ENCODE measurements at places on chromosomes 7 and 10.

DNA sequence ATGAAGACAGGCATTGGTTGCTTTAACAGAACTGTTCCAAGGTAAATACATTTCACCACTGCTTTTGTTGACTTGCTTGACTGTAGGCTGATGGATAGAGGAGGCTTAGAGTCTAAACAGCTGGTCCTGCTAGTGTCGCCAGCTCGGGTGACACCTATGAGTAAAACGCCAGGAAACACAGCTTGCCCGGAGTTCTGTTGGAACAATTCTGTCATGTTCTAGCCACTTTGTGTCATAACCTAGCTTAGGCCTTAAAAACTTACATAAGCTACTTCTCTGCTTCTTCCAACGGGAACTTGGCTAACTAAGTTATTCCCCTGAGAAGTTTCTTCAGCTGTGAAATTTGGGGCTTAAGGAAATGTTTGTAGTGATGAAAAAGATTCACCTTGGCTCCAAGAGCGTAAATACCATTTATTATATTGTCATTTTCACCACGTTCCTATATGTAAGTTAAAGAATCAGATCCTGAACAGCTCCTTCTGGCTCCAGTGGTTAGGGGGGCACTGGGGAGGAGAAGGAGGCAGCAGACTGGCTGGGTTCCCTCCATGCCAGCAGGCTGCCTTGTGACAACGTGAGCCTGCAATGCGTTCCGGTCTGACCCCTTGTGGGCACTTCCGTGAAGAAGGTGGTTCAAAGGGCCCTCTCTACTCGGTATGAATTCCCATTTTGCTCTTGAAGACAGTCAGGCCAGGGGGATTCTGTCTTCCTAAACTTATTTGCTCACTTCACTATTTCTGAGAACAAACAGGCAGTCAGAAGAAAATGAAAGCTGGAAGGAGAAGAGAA is 253.2 kb downstream of the BMPER start:
- no peak overlapping the region for H3K4me3 ChIP-seq
- no peaks in the 10 kb centered on the region for H3K4me1 ChIP-seq
- no peaks in the 10 kb centered on the region for H3K27me3 ChIP-seq
- no peak overlapping the region for H3K27ac ChIP-seq
- H3K36me3 ChIP-seq, result no peaks in the 10 kb centered on the region

DNA sequence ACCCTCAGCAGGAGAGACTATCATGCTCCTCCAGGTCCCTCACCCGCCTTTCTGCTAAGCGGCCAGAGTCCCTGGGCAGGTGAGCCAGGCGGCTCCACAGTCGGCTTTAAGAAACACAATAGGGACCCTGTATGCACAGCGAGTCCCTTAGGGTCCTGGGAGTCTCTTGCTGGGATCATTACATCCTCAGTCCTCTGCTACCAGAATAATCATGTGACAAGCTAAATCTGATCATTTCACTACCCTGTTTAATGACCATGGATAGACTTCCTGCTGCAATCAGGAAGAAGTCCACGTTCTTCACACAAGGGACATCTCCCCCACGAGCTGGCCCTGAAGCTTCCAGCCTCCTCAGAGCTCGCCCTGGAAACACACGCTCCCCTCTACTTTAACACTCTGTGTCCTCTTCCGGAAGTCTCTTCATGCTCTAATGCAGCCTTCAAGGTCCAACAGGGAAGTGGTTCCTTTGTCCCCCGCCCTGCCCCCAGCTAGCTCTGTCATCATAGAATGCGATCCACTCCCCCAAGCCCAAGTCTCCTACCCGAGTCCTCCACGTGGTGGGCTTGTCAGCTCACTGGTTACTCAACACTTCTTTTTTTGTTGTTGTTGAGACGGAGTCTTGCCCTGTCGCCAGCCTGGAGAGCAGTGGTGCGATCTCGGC is 101.5 kb downstream of the RNF216 start:
- DNase-seq, result no peak
- H3K36me3 ChIP-seq, result peaks cover 6% of the 10 kb centered on the region
- no peak overlapping the region for H3K27ac ChIP-seq
- peaks cover 5% of the 10 kb centered on the region for H3K4me1 ChIP-seq
- H3K27me3 ChIP-seq, result no peaks in the 10 kb centered on the region

DNA sequence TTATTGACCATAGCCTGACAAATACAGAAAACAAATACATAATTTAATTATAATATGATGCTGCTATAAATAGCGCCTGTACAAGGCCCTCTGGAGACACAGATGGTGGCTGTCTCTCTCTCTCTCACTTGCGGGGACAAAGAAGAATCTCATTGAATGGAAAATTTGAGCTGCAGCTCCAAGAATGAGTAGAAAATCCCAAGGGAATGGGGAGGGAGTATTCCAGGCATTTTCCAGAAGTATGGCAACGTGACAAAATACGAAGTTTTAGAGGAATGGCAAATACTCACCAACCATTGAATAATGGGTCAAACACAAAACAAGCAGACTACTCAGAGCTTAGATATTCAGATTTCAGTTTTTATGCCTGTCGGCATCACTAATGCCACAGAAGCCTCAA is 179.9 kb downstream of the NRP1 start:
- H3K36me3 ChIP-seq, result no peaks in the 10 kb centered on the region
- peaks cover 57% of the 10 kb centered on the region for H3K4me1 ChIP-seq
- H3K27me3 ChIP-seq, result no peaks in the 10 kb centered on the region
- DNase-seq, result no peak

- no peak overlapping the region for H3K27ac ChIP-seq
- H3K4me1 ChIP-seq, result no peaks in the 10 kb centered on the region
These were observed 11.6 kb upstream of the FFAR4 start for GRCh38 chr10:93554760-93555432.

Data from naive thymus-derived CD4-positive, alpha-beta T cell (primary cell).